Activated CD4-positive, alpha-beta T cell treated with anti-CD3 and anti-CD28 coated beads, Interleukin-2, amount 10 ng/mL, durations not matched to agents 7 days and 5 days (primary cell): ENCODE measurements at places on chromosomes 16 and 17.

DNA sequence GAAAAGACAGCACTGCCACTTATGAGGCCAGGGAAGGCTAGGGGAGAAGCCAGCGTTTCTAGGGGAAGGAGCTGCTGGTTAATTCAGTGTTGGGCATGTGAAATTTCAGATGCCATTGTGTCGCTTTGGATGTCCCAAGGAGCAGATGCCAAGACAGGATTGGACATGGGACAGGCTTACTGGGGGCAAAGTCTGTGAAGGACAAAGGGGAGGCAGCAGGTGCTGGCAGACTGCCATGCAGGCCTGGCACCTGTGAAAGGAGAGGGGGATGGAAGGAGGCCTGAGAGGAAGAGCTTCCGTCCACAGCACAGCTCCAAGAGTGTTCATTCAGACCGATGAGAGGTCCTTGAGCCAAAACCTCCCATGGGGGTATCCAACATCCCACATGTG, 255.5 kb upstream of the RPL38 start:
- no peak for DNase-seq

GRCh38 chr16:21069986-21070385, 80.7 kb downstream of the DNAH3 start:
- no peak for DNase-seq

GRCh38 chr17:45332989-45333701, 16.3 kb upstream of the MAP3K14 start:
- no peak for DNase-seq

GRCh38 chr16:88911136-88911945, 44.9 kb upstream of the PABPN1L start:
- no peak for DNase-seq
